ENCODE measurements at places on chromosomes 2 and 18.

DNA sequence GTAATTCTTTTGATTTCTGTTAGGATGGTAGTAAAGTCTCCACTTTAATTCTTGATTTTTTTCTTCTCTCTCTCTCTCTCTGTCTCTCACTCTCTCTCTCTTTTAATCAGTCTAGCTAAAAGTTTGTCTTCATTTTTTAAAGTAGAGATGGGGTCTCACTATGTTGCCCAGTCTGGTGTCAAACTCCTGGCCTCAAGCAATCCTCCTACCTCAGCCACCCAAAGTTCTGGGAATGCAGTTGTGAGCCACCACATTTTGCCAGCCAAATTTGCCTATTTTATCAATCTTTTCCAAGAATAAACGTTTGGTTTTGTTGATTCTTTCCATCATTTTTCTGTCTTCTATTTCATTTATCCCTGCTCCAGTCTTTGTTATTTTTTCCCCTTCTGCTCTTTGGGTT, 23.9 kb upstream of the ACOXL start:
- DNase-seq, result no peak

GRCh38 chr2:235238537-235238936, 255.3 kb upstream of the AGAP1 start:
- no peak for DNase-seq

- no peak for DNase-seq
Measured at GRCh38 chr2:45264227-45265225, 255.3 kb upstream of the SIX2 start.

GRCh38 chr2:150047620-150048222, 439.7 kb downstream of the RND3 start:
- DNase-seq, result no peak

DNA sequence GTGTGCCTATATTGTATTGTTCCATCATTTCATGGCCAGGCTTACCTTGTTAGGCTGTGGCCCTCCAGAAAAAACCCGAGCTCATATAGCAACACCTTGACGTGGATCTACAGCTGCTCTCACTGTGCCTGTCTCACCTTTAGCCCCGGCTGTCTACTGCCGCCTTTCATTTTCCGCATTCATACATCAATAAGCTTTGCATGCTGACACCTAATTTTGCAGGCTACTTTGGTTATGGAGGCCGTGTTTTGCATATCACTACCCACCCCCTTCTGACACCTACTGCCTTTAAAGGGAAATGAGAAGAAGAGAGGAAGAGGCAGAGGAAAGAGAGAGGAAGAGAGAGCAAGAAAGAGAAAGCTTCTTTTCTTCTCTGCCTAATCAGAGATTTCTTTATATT, 702.9 kb downstream of the BCL11A start:
- DNase-seq, result no peak

DNA sequence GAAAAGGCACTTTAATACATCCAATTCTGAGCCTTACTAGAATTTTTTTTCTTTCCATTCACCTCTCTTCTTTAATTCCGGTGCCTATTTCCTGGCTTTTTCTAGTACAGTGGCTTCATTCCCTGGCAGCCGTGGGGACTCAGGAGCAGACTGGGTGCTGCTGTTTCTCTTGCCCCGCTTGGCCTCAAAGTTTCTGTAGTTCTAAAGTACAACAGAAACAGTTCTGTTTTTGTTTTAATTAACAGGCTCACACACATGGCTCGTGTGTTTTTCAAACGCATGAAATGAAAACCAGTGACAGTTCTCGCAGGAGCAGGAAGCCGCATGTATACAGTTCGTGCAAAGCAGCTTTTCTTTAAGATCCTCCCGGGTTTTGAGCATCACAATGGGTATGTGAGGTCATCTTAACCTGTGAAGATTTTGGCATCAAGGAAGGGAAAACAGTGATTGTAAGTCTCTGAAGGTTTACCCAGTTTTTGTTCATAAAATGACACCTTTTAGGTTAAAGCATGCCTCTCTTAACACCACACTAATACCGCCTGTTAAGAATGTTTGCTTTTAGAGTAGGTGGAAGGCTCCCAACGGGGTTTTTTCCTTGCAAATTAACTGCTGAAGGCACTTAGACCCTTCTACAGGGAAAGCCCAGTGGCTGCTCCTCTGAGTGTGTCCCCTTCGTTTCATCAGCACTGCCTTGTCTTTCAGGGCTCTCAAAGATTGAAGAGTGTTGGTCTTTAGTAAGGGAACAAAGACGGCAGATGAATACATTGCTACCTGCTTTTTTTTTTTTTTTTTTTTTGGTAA, 5.8 kb downstream of the FZD7 start:
- DNase-seq, result no peak

- DNase-seq, result no peak
Measured at GRCh38 chr2:174012347-174013314, 47.5 kb upstream of the SP3 start.

DNA sequence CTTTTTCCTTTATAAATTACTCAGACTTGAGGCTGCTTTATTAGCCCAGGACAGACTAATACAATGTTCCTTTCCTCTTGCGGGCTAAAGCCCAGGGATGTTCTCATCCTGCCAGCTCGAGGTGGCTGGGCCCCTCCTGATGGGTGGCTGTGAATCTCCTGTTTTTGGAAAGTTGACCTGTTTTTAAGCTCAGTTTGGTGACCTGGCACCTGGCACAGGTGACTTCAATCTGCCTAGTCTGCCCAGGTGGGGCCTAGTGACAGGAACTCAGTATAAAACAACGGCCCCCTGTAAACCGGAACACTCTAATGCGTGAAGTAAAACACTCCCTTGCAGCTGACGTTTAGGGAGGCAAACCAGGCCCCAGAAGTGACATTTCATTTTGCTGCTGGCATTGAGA, 92.7 kb upstream of the SNTG2 start:
- DNase-seq, result no peak

- DNase-seq, result peak; percentile 13
Measured at GRCh38 chr2:24261441-24261840, 86.6 kb downstream of the FAM228A start.

GRCh38 chr2:221235941-221236340, 336.2 kb downstream of the EPHA4 start:
- DNase-seq, result no peak

DNA sequence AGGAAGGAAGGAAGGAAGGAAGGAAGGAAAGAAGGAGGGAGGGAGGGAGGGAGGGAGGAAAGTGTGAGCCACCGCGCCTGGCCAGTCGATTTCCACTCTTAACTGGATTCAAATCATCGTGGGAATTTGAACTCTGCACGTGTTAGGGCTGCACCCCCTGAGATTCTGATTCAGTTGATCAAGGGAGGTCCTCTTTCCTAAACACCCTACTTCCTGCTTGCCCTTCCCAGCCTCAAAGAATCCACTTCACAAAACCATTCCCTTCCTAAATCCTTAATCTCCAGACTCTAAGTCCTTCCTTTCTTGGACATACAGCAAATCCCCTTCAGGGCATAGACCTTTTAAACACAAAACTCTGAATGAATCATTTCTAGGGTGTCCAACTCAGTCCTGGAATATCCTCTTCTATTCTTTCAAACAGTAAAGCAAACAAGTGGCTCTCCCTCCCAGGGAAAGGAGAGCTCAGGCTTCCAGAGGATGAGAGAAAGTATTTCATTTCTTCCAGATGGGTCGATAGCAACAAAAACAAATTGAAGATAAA, 68.2 kb upstream of the MBOAT2 start:
- DNase-seq, result no peak

GRCh38 chr2:1004398-1004797, 53.7 kb downstream of the SNTG2 start:
- DNase-seq, result no peak

DNA sequence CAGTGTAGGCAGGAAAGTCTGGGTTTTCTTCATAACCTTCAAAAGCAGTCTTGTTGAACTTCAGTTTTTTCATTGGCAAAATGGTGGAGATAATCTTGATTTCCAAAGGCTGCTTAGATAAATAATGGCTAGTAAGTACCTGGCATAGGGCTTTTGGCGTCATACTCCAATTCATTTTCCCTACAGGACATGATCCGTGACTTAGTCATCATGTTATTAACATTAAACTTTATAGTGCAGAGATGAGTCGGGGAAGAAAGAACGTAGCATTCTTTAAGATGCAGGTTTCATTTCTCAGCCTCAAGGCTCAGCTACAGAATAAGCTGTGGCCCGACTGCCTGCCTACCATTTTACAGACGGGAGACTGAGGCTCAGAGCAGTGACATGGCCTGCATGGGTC, 64.0 kb downstream of the RALBP1 start:
- no peak for DNase-seq

- no peak for DNase-seq
Measured at GRCh38 chr2:67773851-67774250, 289.0 kb downstream of the C1D start.

GRCh38 chr18:6057604-6058003, 162.3 kb upstream of the TMEM200C start:
- DNase-seq, result no peak

- DNase-seq, result no peak
Measured at GRCh38 chr2:186959486-186959885, 110.5 kb upstream of the ZSWIM2 start.

DNA sequence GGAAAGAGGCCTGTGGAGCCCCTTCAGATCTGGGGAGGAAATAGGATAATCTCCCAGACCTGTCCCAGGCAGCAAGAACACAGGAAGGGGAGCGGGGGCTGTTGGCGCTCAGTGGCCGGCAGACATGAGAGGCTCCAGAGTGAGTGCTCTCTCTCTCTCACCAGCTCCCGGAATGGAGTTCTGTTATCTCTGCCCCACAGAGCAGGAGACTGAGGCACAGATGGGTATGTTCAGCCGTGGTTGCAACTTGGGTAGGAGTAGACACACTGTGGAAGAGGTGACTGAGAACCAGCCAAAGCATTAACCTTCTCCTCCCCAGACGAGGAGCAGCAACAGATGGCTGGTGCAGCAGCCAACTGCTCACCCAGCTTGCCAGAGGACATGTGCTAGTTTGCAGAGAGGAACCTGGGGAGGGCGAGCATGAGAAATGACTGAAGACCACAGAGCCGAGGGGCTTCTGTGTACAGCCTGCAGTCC, 82.0 kb downstream of the NRP2 start:
- DNase-seq, result no peak

DNA sequence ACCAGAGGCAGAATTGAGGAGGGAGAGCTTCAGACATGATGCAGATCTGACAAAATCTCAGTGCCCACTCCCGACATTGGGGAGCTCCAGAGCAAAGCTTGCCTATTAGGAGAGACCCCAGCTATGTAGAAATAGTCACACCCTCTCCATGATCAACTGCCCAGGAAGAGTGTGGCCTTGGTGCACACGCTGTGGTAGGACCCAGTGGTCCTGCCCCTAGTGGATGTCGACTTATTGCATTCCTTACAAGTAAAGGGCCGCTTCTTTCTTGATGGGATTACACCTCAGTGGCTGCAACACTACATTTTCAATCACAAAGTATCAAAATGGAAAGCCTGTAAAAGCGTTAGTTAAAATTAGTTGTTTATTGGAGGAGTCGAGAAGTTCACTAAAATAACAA, 64.2 kb downstream of the VRK2 start:
- no peak for DNase-seq

DNA sequence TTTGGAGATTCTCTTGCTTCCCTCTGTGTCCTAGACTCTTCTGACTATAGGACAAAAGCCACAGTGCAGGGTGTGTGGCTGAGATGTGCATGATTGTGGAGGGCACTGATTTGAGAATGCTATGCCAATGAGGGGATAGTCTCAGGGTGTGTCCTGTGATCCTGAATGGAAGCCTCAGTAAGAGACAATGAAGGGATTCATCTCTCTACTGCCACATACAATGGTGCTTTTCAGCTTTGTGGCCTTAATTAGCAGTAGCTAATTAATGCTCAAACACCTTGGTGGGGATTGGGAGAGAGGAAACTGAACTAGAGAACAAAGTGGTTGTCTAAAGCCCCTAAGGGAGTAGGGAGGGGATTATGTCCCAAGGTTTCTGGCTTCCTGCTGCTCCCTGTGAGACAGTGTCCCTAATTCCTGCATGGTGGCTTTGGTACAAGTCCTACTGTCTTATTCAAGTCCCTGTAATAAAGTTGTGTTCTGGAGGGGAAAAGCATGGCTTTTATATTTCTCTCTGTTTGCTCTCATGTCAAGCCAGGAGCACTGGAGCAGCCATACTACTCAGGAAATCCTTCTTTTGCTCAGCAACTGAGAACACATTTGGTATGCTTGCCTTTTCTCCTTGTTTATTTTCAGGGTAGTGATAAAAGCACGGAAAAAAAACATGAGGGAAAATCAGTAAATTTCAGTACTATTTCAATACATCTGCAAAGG, 415.2 kb upstream of the TCF4 start:
- no peak for DNase-seq

DNA sequence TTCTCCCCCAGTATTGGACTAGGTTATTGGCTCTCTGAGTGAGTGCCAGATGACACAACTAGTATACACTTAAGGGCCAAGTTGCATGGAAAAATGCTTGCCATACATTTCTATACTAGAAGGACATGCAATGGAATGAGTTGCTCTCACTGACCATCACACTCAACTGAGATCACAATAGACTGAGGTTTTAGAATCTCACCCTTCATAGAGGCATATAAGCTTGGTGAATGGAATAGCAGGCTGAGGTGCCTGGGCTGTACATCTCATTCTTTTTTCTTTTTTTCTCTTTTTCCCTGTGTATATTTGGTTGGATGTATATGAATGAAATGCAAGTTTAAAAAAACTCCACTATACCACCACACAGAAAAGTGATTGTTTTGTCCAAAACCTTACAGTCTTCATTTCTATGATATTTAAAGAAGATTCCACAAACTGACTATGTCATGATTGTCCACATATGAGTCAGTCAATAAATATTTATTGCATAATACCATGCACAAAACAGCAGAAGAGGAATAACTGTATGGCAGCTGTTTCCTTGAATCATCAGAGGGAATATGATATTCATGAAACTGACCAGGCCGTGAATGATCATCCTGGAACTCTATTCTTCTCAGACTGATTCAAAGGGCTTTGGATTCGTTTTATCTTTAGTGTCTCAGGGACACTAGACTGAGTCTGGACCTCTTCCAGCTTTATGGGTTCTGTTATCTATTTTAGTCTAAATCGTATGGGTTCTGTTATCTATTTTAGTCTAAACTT, 122.6 kb upstream of the STK17B start:
- no peak for DNase-seq

- DNase-seq, result no peak
Measured at GRCh38 chr2:69490486-69490885, 53.3 kb upstream of the NFU1 start.

GRCh38 chr2:134706587-134707329, 12.0 kb downstream of the TMEM163 start:
- no peak for DNase-seq

- no peak for DNase-seq
Measured at GRCh38 chr2:241837197-241837965, 21.3 kb downstream of the PDCD1 start.

- DNase-seq, result no peak
Measured at GRCh38 chr18:22026889-22027288, 142.5 kb upstream of the GATA6 start.

- no peak for DNase-seq
Measured at GRCh38 chr2:6948677-6949351, 31.6 kb downstream of the RNF144A start.

DNA sequence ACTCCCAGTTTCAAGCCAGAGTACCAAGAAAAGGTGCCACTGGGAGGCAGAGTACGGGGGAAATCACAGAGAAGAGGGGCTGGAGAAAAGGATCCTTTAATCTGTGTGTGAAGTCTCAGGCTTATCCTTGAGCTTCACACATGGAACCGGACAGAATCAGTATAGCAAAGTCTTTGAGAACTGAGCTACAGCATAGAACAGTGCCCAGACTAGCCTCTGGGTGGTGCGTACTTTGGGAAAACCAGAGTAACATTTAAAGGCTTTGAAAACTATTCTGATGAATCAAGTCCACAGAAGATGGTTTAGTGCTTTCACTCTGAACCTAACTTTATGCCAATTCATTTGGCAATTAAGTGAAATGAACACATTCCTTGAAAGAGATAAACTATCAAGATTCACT, 83.1 kb downstream of the BABAM2 start:
- no peak for DNase-seq

GRCh38 chr2:165627470-165627869, 158.0 kb downstream of the CSRNP3 start:
- DNase-seq, result no peak
